K562 (cell line): ENCODE measurements at places on chromosomes 3 and 15.

- DNase-seq, result no peak
Observed at GRCh38 chr15:60255390-60255789, 142.4 kb downstream of the ANXA2 start.

- DNase-seq, result no peak
Observed at GRCh38 chr15:64699751-64700388, 75.5 kb downstream of the RBPMS2 start.

GRCh38 chr15:66293419-66294156 is at the start of gene DIS3L:
DIS3L (plus strand) TSS chr15:66293568; CDS start chr15:66293597, 29 bp downstream.
- DNase-seq, result peak; percentile 89

GRCh38 chr3:24899901-24900603 is 405.4 kb upstream of the THRB start:
- no peak for DNase-seq

DNA sequence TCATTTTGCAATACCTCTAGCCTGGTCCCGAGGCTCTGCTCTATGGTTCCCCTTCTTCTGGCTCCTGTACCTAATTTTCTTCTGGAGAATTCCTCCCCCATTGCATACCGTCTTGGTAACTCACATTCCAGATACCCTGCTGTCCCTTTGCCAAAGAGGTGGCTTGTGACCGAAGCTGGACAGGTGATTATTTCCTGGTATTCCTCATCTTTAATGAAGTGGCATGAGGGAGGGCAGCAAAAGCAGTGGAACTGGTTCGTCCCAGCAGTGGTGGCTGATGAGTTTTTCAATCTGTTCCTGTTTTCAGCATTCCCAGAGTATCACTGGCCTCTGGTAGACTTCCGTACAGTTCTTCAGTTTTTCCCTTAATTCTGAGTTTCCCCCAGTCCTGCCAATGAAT is 186.2 kb upstream of the CADPS start:
- DNase-seq, result no peak

DNA sequence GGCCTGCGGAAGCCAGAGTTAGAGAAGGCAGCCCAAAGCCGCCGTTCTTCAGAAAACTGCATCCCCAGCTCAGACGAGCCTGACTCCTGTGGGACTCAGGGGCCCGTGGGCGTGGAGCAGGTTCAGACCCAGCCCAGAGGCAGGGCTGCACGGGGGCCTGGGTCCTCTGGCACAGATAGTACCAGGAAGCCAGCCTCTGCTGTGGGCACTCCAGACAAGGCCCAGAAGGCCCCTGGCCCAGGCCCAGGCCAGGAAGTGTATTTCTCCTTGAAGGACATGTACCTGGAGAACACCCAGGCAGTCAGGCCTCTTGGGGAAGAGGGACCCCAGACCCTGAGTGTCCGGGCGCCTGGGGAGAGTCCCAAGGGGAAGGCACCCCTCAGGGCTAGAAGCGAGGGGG is 23.1 kb downstream of the ALPK3 start:
- no peak for DNase-seq

GRCh38 chr3:108462899-108463298 is 47.5 kb downstream of the MYH15 start:
- DNase-seq, result no peak

- peak; percentile 46 for DNase-seq
Observed at GRCh38 chr15:57213862-57214261, 162.4 kb upstream of the CGNL1 start.

GRCh38 chr3:194386066-194386465 is 13.0 kb downstream of the GP5 start:
- no peak for DNase-seq

DNA sequence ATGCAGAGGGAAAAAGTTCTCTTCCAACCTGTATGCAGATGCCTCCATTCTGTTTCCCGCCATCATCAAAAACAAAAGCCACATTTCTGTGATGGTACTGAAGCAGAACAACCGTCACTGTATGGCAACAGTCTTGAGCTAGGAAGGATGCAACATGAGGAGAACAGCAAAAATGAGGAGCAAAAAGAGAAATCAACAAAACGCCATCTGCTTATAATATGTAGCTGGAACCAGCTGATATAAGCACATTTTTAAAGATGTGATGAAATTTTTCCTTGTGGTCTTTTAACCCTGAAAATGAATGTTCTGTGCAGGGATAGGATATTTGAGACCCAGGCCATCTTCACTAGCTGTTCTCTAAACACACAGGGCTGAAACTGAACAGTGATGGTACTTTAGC is 287.0 kb downstream of the ZIC4 start:
- DNase-seq, result no peak

DNA sequence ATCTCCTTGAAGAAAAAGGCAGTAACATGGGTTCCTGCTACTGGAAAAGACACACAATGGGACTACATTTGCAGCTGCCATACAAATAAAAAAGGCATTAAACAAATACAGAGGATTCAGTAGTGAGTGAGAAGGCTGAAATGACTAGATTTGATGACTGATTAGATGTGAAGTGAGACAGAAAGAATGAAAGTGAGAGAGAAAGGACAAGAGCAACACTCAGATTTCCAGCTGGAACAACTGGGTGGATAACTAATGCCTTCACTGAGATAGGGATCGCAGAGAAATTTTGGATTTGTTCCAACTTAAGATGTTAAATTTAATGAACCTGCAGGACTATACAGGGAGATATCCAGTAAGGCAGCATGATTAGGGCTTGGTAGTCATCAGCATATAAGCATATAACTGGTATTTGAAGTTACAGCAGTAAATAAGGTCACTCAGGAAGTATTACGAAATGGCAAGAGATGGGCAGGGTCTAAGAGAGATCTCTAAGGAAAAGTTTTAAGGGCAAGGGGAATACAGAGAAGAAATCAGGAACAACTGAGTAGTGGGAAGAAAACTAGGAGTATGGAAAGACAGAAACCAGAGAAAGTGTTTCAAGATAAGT is 8.2 kb downstream of the OSBPL11 start:
- no peak for DNase-seq

DNA sequence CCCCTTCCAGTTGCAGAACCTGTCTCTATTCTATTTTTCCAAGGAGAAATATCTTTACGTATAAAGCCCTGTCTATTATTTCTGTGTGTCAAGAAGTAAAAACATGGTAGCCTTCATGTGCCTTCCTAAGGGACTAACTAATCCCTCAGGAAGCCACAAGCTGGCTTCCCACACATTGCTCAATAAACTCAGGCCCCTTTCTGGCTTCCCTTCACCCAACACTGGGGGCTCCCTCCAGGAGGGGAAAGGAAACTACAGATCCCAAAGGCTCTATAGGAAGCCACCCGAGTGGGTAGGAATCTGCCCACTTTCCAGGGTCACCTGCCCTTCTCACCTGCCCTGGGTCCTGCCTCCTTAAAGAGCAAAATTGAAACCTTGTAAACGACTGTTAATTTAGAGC is 4.6 kb downstream of the TLE3 start:
- no peak for DNase-seq

GRCh38 chr15:58232281-58233065 is 94.3 kb downstream of the AQP9 start:
- DNase-seq, result no peak

- no peak for DNase-seq
Observed at GRCh38 chr3:105747060-105747541, 121.7 kb downstream of the CBLB start.

DNA sequence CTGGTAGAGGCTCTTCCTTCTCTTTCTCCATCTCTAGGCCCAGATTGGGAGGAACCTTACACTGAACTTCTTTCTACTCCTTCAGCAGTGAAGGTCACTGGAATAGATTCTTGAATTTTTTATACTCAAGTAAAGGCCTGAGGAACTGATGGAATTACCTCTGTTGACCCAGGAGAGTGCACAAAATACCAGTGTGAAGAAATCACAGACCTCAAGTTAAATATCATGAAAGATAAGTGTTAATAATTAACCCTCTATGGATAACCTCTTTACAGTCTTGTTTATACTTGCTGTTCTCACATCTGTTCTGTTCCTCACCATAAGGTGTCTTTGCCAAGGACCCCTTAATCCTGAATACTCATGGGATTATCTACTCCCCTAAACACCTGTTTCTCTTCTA is 244.4 kb upstream of the STAC start:
- no peak for DNase-seq

GRCh38 chr3:187027531-187028278 is 97.4 kb downstream of the ST6GAL1 start:
- no peak for DNase-seq

DNA sequence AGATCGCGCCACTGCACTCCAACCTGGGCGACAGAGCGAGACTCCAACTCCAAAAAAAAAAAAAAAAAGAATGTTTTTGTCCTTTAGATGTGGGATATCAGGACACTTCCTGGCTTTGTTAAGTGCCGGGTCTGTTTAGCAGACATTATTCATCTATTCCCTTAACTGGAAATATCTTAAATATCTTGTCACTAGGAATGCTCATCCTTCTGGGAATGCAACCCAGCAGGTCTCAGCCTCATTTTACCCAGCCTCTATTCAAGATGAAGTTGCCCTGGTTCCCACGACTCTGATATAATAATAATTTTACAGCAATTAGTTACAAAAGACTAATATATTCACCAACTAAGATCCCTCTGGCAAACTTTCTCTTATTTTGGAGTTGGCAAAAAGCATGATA is 260.9 kb upstream of the SLITRK3 start:
- DNase-seq, result no peak

DNA sequence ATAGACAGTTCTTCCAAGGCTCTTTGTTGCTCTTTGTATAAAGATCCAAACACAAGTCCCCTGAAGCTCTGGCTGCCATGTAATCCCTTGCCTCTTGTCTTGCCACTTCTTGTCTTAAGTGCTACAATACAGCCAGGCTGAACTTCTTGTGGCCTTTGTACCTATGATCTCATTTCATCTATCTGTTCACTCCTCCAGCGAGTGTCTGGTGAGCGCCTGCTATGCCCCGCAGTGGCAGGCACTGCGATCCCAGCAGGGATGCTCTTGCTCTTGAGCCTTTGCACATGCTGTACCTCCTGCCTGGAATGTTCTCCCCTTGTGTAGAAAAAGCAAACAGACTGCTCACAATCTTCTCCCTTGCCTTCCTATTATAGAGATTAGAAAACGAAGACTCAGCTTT is 81.9 kb upstream of the ADPGK start:
- no peak for DNase-seq

DNA sequence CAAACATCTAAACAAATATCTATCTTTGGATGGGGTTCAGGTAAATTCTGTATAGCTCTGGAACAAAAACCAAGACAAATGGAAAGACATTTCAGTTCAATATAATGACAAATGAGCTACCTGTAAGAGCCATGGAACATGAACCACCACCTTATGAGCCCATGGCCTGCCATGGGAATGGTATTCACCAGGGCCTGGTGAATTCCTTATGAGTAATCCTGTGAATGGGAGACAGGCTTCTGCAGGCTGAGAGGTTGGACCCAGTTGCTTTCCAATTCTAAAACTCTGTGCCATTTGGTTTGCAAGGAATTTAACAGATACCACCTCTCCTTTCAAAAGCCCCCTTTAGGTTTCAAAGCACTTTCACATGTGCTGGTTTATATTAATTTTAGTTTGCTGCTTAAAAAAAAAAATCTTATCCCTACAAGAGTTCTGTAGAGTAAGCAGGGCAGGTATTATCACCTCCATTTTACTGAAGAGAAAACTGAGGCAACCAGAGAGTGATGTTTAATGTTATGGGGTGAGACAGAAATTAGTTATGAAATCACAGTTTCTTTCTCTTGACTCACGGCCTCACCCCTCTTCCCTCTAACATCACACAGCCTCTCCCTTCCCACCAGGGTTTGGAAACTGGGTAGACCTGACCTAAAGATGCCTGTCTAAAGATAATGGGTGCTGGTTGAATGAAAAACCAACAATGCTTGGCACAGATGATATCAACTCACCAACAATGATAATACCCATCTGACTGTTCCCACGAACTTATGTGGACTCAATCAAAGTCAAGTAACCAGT is 397.6 kb upstream of the WNT5A start:
- DNase-seq, result no peak

DNA sequence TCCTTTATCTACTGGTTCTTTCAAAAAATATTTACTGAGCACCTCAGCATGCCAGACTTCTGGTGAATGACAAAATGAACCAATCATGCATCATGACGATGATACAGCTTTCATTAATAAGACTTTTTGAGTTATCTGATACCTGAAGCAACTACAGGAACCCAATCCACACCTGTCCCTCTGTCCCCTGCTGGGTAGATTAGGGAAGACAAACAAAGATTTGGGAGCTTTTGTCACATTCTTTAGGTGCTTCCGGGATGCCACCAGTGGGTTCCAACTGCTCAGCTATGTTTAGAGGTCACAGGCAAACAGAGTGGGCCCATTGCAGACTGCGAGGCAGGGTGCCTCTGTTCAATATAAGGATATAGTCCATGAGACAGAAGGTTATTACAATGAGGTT is 1020.5 kb upstream of the CFAP20DC start:
- DNase-seq, result no peak
